Stimulated activated CD4-positive, alpha-beta T cell treated with anti-CD3 and anti-CD28 coated beads, TNF-alpha, amount 100 ng/mL, for 4 hours (primary cell): ENCODE measurements at places on chromosomes 2 and 18.
A peak's percentile ranks its signal among the peaks of the same experiment; 100 is the strongest.

GRCh38 chr2:20164734-20165478 is 60.0 kb downstream of the SDC1 start:
- no peak for DNase-seq

DNA sequence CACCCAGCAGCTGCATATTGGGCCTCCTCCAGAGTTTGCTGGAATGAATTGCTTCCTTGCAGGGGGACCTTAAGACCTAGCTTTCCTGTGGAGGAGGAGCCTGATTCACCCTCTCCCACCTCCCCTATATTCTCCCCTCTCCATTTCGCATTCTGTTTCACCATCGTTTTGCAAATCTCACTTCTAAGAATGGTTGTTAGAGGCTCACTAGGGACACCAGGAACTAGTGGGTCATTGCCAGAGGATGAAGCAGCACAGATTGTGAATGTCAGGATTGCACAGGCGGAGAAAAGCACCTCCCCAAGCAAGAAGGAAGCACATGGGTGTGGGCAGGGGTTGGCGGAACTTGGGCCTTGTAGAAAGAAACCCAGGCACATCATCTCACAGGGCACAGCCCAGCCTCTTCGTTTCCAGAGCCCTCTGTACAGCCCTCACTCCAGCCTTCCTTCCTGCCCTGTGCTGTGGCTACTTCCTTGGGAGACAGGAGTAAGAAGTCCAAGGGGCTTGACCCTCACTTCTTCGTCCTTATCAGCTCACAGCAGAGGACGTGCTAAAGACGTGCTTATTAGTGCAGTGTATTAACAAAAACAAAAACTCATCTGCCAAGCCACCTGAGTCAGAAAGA is 63.4 kb downstream of the TACR1 start:
- no peak for DNase-seq

GRCh38 chr18:49238433-49239042 is 221.9 kb downstream of the DYM start:
- no peak for DNase-seq

DNA sequence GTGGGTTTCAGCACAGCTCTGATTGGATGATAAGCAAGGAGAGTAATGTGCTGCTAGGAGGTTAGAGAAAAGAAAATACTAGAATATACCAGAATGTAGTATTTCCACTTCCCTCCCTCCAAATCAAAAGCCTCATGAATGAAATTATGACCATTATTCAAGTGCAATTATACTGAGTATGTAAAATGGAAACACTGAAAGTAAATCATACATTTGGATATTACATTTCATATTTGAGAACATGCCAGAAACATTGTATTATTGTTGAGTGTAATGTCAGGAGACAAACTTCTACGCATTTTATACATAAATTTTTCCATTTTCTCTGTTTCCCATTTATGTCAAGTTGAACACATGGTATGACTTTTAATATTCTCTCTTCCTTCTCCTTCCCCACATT is 942 bp upstream of the CETN1 start:
- no peak for DNase-seq

- DNase-seq, result no peak
Measured at GRCh38 chr2:69762025-69762424, 20.1 kb downstream of the ANXA4 start.

DNA sequence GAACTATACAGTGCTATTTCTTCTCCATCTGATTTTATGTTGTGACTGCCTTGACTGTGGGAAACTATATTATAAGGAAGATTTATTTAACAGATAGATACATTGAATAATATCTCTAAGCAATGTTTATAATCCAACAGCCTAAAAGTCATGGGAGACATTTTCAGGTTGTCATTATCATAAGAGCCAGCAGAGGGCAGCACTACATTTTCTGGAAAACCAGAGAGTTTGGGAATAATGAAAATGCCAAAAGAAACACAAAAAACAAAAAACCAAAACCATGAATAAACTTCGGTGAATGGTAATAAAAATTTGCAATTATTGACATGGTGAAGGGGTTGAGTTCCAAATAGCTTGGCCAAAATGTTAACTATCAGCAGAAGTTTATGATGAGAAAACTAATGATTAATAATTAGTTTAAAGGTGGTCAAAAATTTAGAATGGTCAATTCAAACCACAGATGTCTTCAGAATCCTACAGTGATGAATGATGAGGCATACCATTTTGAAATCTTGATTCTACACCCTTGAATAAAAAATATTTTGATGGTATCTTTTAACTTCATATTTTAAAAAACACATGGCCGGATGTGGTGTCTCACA is 4.7 kb downstream of the EEF1B2 start:
- peak; percentile 7 for DNase-seq

DNA sequence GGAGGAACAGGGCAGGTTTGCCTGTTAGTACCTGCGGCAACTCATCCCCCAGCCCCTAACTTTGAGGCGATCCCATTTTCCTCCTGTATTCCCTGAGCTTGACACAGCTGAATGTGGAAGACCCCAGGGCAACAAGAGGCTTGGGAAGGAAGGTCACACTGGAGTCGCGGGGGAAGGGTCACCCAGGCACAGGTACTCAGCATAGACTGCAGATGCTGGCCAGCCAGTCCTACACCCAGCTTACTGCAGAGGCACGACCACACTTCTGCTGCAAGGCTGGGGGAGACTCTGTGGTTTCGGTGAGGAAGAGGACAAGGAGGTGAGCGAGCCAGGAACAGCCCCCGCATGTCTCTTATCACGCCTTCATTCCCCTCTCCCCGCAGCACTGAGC is 91.5 kb downstream of the MALT1 start:
- no peak for DNase-seq

GRCh38 chr2:28619213-28620196 is 123.6 kb downstream of the PLB1 start:
- no peak for DNase-seq

DNA sequence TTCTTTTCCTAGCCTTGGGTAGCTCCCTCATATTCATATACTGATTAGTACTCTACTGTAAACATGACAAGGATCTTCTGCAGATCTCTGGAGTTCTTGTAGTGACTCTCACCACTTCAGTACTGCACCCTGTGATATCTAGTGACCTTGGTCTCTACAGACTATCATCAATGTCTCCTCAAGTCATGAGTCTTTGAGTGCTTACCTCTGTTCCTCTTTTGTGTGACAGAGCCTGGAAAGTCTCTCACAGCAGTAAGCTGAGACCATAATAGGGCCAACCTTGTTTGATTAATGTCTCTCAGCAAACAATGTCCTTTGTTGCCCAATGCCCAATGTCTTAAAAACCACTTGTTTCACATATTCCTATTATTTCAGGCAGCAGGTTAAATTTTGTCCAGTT is 34.2 kb upstream of the BAZ2B start:
- no peak for DNase-seq

- DNase-seq, result no peak
Measured at GRCh38 chr2:20666304-20667150, at the start of gene GDF7. Gene GDF7 (plus strand): TSS chr2:20667144. CDS start chr2:20667240, 96 bp downstream.

DNA sequence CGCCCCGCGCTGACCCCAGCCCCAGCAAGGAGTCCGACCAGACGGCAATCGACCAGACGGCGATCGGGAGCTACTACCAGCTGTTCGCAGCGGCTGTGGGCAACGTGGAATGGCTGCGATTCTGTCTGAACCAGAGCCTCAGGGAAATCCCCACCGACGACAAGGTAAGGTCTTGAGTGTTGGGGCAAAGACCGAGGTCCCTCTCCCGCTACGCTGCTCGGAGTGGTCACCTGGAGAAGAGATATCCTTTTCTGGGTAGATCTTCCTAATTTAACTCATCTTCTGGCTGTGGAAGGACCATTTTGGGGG is 704 bp downstream of the ANKRD53 start:
- no peak for DNase-seq

DNA sequence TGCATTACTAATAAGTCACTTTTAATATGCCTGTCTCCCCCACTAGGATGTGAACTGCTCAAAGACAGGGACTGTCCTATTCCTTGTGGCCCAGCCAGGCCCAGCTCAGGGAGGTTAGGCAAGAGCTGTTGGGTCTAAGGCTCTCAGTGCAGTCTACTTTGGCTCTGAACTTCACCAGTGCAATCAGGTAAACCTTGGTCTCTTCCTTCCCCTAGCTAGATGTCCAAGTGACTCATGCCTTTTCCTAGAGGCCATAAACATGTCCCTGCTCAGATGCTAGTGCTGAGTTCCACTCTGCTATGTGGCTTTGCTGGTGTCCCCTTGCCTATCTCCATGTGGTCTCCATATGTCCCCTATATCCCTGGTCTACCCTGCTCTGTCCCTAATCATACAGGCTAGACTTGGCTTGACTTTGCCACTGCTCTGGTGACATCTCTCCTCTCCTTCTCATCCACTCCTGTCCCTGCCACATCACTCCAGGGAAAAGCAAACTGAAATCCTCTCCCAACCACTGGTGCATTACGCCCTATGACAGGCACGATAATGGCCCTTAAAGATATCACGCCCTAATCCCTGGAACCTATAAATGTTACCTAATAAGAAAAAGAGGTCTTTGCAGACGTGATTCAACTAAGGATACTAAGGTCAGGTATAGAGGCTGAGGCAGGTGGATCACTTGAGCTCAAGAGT is 45.7 kb upstream of the PPP1CB start:
- no peak for DNase-seq
